Hematopoietic multipotent progenitor cell treated with erythropoietin and hydrocortisone succinate and interleukin-3 and kit ligand, for 4 days (in vitro differentiated cells): ENCODE measurements at places on chromosomes 7 and 10.

DNA sequence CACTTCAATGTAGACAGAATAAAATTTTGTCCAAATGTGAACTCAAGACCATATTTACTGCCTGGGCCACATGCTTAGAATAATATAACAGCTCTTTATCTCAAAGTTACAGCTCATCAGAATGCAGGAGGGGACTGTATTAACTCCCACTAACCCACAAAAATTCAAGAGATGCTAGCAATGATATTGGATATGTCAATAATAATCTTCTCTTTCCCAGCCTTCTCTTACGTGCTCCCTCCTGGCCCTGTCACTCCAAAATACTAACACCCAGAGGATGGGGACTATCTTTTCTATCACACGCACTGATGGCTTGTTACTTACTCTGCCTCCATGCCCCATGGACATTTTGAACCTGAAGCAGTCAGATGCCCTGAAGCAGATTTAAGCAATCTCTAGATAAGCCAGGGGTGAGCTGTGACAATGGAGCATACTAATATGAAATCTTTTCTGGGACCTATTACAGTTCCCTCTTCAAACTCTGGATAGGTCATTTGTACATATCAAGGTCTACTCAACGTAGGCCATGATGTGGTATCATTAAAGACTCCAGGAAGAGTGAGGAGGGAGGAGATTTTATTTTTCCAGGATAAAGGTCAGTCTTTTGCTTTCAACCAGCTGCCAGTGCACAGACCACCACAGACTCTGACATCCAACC lies 803.0 kb downstream of the GRM8 start:
- no peak for DNase-seq

GRCh38 chr7:81774551-81774950 lies 4.7 kb upstream of the HGF start:
- DNase-seq, result no peak

GRCh38 chr10:108203905-108204527 lies 1039.5 kb upstream of the SORCS1 start:
- DNase-seq, result no peak

GRCh38 chr10:97171001-97171400 lies 14.8 kb downstream of the SLIT1 start:
- no peak for DNase-seq

DNA sequence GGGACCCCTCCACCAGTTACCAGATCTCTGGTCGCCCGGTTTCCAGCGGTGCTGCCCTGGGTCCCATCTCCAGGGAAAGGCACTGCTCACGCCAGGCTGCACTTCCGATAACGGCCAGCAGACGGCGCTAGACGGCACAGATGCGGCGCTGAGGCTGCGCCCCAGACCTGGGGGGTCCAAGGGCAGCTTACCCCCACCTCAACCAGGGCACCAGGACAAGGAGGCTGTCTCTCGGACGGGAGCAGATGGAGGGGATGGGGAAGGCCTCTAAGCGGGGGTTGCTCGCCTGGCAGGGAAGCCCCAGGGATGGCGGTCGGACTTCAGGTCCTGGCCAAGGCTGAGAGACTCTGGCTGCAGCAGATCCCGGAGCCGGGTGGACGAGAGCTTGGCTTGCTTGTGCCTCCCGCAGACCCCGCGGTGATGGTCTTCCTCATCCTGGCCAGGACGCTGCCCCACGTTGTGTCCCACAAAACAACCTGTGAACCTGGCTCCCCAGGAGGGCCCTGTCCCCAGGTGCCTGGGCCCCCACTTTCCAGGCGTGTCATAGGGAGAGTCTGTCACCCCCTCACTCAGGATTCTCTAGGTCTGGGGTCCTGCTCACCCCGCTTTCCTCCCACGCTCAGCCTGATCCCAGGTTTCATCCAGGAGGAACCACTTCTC lies 23.9 kb upstream of the ZNF716 start:
- DNase-seq, result no peak

- no peak for DNase-seq
Measured at GRCh38 chr10:94916423-94916822, 22.0 kb upstream of the CYP2C9 start.

DNA sequence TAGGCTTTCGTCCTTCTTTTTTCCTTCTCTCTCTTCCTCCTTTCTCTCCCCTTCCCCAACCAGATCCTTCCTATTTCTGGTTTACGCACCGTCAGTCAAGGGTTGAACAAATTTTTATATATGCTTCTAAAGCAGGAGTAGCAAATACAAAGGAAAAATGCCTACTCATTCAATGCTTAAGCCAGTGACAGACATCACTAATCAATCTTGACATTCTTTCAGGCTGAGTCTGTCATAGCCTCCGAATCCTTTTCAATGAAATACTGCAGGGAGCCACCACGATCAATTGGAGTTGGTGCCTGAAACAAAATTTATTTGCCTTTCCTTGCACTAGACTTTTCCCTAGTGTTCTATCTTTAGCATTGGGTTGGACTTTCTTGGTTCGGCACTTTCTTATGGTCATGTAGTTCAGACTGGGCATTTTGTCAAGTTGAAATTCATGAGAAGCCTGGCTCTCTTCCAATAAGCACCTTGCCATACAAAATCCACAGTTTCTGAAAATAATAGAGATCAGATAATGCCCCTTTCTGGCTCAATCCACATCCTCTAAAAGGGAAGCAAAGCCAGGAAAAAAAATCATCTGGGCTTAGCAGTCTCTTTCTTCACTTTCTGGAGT lies 239.5 kb upstream of the PLXNA4 start:
- DNase-seq, result no peak

GRCh38 chr7:33710608-33711007 lies 194.7 kb upstream of the BMPER start:
- no peak for DNase-seq

DNA sequence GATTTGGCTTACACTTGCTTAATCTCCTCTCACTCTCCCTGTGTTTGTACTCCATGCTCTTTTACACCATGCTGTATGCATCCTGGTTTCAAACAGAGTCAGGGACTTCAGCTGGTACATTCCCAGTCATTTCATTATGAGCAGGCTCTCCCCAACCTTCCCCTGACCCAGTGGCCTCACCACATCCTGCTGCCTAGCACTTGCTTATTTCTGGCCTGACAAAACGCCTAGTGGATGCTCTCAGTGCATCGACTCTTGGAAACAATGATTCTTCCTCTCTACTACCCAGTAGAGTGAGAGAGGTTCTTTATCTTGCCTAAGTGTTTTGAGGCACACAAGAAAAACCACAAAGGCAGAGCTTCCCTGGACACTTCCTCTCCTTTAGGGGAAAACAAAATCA lies 63.4 kb downstream of the CAV1 start:
- peak; percentile 47 for DNase-seq

- no peak for DNase-seq
Measured at GRCh38 chr7:35734001-35734483, 39.1 kb upstream of the HERPUD2 start.

- no peak for DNase-seq
Measured at GRCh38 chr7:33678569-33679335, 226.6 kb upstream of the BMPER start.

- peak; percentile 77 for DNase-seq
Measured at GRCh38 chr7:26293569-26294308, 2.1 kb downstream of the SNX10 start.

DNA sequence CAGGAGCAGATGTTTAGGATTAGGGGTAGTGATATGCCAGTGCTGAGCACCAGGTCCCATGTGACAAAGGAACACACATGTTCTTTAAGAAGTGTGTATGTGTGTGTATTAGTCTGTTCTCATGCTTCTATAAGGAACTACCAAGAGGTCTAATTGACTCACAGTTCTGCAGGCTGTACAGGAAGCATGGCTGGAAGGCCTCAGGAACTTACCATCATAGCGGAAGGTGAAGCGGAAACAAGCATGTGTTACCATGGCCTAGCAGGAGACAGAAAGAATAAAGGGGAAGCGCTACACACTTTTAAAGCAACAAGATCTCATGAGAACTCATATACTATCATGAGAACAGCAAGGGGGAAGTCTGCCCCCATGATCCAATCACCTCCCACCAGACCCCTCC lies 22.8 kb upstream of the PDZD8 start:
- DNase-seq, result peak; percentile 44

DNA sequence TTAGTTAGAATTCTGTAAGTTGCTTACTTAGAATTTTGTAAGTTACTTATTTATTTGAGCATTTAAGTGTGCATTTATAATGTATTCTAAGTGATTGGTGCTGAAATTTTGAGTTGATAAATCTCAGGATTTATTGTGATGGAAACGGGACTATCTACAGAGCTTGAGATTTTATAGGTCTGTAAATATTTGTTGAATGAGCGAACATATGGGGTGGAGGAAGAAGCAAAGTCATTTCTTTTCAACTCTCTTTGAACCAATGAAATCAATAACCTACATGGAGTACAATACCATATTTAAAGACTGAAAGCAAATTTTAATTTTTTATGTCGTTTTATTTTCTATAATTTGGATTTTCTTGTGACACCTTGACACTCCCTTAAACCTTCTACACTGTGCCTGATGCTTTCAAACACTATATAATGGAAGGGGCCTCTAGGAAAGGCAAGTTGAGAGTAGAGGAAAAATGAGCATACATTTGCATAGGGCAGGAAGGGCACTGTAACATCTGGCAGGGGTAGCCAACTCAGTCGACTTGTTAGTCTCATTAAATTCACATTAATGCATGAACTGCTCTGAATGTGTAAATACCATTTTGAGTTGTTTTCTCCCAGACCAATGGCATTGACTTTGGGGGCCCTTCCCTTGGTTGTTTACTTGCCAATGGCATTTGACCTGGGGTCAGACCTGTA lies 204.2 kb downstream of the DYNC1I1 start:
- DNase-seq, result no peak

DNA sequence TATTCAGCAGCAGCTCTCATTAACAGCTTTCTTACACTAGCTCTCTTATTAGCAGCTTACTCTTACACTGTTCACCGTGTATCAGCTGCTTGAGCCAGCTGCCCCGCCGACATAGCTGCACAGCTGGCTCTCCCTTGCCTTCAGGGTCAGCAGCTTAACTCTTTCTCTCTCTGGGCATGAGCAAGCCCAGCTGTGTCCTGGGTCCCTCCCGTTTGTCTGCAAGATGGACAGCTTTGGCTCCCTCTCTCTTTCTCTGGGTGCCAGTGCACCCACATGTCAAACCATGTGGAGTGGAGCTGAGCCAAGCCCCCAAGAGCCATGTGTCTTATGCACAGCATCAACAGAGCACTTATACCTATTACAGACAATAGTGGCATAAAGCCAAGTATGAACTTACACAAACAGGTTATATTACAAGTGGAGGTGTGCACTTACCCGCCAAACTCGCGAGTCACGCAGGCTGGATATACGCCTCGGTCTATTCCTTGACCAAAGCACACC lies 35.7 kb upstream of the MTPAP start:
- DNase-seq, result peak; percentile 76

DNA sequence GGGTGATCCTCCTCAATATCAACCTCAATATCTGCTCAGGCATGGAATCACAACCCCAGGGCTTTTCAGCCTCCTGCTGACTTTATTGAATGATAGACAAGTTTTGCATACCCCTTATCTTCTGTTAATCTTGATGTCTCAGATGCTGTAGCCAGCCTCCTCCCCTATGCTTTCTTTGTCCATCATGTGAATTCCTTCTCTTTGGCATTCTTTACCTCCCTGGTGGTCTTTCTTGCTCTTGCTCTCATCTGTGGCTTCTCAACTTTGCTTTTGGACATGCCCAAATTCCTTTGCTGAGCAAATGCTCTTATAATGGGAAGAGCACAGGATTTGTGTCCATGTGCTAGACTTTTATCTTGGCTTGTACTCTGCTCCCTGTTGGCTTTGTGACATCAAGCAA lies 73.4 kb upstream of the FAM13C start:
- DNase-seq, result no peak

- DNase-seq, result peak; percentile 84
Measured at GRCh38 chr7:23696916-23697441, 13.0 kb upstream of the STK31 start.

- peak; percentile 20 for DNase-seq
Measured at GRCh38 chr10:15879663-15880062, 19.4 kb upstream of the MINDY3 start.

GRCh38 chr7:81626008-81626407 lies 143.8 kb downstream of the HGF start:
- no peak for DNase-seq

DNA sequence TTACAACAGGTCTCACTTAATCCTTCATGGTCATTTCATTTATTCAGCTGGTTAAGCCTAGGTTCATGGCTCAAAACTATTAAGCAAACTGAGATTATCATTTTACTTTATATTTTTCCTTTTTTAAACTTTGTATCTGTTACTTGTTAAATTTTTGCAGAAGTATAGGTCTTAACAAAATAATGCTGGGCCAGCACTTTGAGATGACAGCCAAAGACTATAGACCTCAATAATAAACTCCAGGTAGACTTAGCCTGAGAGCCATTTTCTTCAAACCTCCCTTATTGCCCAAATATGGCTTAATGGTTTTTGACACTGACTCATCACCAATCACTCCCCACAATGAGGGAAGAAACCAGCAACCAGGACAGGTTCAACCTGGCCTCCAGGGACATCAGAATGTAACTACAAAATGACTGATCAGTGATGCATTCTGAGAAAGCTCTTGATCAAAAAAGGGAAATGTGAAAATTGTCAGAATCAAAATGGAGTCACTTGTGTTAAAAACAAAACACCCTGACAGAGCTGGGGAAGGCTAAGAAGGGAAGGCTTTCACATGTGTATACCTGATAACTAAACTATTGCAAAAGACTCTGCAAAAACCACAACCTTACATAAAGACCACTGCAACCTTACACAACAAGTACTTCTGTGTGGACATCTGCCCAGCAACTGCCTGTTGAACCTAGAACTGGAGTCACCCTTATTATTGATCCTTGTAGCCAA lies 2.1 kb upstream of the CCDC126 start:
- DNase-seq, result peak; percentile 67

DNA sequence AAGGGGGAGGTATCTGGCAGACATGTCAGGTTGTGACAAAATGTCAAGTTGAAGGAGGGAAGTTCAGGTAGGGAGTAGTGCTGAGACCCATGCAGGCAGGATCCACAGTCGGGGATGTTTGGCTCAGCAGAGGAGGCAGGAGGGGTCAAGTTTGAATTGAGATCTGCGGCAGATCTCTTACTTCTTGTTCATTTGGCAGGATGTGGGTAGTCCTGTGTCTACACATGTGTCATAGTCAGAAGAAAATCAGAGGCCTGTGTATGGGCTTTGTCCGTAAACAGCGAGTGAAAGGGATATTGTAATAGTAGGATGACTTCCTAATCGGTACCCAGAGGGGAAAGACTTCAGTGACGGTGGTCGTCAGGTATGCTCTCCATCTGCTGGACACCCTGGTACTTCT lies 203.8 kb upstream of the MTPN start:
- no peak for DNase-seq

DNA sequence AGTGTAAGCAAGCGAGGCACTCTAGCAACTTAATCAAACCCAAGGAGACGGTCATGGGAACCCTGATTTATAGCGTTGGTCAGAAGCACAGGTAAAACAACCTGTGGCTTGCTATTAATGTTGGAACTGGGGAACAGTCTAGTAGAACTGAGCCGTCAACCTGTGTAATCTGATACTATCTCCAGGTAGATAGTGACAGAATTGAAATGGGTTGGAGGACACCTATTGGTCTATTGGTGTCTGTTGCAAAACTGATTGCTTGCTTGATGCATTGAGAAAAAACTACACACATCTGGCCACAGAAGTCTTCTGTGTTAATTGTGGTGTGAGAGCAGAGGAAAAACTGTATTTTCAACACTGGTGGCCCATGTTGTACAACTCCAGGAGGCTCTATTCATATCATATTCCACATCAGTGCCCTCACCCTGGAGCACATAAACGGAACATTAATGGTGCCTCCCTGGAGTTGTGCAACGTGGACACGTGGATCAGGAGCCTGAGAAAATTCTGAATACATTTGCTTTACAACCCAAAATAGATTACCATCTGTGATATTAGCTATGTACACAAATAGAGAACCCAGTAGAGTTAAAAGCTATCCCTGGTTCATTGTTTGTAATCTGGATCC lies 112.2 kb downstream of the MYO3A start:
- no peak for DNase-seq
